ENCODE measurements at places on chromosomes 3 and 15.

GRCh38 chr3:58299839-58300516, 6.1 kb upstream of the RPP14 start:
- no peak for DNase-seq

GRCh38 chr3:99568663-99569335, 69.6 kb upstream of the COL8A1 start:
- DNase-seq, result no peak

DNA sequence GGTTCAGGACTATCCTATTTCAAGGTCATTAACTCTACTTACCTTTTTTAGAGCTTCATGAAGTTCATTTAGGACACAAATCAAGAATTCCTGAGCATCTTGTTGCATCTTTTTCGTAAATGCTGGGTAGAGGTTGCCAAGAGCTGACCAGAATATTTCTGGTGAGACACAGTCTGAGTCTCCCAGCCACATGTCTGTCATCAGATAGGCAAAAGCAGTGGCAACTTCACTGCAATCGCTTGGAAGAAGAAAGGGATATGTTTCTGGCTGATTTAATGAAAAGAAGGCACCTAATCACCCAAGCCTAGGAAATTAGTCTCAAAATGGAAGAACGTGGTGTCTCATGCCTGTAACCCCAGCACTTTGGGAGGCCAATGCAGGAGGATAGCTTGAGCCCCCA, 2.9 kb downstream of the USP50 start:
- no peak for DNase-seq

DNA sequence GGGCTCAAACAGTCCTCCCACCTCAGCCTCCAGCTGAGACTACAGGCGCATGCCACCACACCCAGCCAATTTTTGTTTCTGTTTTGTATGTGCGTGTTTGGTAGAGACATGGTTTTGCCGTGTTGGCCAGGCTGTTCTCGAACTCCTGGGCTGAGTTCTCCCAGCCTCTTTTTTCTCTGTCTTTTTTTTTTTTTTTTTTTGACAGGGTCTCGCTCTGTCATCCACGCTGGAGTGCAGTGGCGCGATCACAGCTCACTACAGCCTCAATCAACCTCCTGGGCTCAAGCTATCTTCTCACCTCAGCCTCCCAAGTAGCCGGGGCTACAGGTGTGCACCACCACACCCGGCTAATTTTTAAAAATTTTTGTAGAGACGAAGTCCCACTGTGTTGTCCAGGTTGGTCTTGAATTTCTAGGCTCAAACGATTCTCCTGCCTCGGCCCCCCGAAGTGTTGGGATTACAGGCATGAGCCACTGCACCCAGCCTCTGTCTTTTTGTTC, 867 bp upstream of the DCAF1 start:
- DNase-seq, result no peak

DNA sequence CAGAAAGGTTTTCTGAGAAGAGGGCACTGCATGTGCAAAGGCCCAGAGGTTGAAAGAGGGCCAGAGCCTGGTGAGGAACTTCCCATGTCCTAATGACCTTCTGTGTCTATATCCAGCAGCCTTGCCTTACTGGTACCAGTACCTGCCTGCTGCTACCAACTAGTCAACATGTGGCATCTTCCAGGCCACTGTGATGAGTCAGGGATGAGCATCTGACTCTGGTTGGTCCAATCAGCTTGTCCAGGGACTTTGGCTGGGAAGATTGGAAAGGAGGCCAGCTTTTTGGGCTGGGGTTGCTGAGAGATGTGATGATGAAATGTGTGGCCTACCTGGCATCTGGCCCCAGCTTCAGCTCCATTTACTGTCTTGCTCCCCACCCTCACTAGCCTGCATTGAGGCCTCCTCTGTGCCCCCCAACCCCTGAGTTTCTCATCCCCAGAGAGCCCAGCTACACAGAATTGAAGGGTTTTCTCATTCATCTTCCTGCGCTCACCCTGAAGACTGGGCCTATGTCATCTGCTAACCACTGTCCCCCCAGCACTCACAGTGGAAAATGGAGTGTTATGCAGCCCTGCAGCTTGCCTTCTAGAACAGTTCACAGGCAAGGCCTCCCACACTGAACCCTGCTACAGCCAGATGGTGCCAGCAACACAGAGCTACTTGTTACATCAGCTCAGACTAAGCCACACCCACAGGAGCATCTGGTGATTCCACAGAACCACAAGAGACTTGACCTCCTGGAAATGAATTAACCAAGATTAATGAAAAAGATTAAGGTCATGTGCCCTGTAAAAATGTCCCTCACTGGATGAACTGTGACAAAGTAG, 1.3 kb upstream of the TWF2 start:
- DNase-seq, result no peak

- no peak for DNase-seq
These were observed 57.1 kb upstream of the RPL32 start for GRCh38 chr3:12898290-12898964.

GRCh38 chr15:94231723-94232468, 535 bp downstream of the MCTP2 start:
- no peak for DNase-seq

DNA sequence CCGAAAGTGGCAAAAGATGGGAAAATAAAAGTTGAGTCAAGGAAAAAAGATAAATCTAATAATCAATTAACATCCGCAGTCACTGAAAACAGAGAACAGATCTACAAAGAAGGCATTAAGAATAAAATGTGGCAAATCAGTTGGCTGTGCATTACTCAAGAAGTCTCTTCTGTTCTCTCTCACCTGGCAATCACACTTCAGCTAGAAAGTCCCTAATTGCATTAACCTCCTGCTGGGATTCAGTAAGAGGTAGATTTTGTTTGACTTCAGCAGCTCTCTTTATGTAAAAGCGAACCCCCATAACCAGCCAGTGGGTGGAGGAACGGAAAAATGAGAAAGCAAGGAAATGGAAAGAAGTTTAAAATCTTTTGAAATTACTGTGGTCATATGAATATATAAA, 94.7 kb upstream of the PLXND1 start:
- DNase-seq, result no peak

- DNase-seq, result no peak
These were observed 46.4 kb downstream of the MORC1 start for GRCh38 chr3:109071350-109072142.

DNA sequence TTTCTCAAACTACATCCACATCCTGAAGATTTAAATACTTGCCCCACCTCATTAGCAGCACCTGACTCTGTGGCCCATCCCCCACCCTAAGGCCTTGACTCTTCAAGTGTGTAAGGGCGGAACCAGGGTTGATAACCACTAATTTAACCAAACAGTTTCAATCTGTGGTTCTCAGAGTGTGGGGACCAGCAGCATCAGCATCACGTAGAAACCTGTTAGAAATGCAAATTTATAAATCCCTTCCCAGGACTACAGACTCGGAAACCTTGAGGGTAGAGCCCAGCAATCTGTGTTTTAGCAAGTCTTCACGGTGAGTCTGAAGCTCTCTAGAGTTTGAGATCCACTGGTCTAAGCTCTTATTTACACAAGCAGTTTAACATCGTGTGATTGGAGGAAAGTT, 12.4 kb downstream of the GNB4 start:
- DNase-seq, result no peak

- DNase-seq, result no peak
These were observed 51.6 kb upstream of the SRGAP3 start for GRCh38 chr3:9301091-9301490.

DNA sequence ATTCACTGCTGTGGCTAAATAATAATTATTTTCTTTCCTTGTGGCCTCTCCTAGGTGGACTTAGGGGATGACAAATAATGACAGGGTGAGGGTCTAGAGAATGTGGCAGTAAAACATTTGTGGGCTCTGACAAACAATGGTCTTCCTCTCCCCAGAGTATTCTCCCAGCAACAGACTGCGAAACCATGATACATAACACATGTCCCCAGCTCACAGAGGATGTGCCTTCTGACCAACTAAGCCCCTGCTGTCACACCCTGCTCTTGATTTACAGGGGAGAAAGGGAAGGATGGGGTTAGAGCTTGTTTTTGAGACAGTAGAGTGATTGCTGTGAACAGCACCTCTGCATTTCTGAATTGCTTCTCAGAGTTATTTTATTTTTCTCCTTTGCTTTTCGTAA, 116.6 kb upstream of the CTDSPL start:
- no peak for DNase-seq

DNA sequence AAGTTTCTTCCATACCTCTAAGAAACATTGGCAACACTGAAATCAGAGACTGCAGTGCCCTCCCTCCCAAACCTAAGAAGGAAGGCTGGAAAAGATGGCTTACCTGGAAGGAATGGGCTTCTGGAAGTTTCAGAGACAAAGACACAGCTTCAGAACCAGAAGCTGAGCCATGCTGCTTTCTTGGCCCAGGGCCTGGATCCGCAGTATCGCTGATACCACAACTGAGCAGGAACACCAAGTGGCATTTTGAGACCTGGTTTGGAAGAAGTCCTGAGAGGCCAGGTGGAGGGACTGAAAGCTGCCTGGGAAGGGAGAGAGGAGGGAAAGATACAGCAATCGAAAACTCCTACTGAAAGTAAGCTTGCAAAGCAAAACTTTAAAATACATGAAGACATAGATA, 19.8 kb downstream of the GPR160 start:
- no peak for DNase-seq

DNA sequence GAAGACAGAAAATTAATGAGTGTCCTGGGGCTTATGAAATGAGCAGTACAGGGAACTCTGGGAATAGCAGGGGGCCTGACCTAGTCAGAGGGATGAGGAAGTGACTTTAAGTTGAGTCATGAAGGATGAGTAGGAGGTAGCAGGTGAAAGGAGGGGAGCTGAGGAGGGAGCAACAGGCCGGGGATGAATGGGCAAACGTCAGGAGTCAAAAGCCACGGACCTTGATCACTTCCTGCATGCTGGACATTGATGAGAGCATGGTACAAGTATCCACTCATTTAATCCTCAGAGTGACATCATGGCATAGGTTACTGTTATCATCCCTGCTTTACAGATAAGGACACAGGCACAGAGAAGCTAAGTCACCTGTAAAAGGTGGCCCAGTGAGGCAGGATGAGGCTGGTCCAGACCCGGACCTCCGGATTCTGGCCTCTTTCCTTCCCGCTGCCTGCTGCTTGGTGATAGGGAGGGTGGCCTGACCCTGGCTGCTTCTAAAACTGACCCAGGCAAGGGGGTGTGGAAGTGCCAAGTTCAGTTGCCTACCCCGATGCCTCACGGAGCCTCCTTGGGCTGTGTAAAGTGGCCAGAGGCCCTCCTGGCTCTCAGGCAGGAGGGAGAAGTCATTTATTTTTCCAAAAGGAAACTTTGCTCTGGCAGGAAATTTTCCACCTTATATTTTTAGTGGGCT, 7.6 kb downstream of the CORO2B start:
- no peak for DNase-seq

GRCh38 chr15:73142802-73143762, 90.8 kb downstream of the NEO1 start:
- no peak for DNase-seq

- DNase-seq, result no peak
These were observed 456.7 kb upstream of the THBS1 start for GRCh38 chr15:39124155-39124552.

GRCh38 chr15:83653639-83654378, at the start of gene ADAMTSL3:
Gene ADAMTSL3 (plus strand): TSS chr15:83654123. CDS start chr15:83655762, 1,639 bp downstream.
- no peak for DNase-seq

DNA sequence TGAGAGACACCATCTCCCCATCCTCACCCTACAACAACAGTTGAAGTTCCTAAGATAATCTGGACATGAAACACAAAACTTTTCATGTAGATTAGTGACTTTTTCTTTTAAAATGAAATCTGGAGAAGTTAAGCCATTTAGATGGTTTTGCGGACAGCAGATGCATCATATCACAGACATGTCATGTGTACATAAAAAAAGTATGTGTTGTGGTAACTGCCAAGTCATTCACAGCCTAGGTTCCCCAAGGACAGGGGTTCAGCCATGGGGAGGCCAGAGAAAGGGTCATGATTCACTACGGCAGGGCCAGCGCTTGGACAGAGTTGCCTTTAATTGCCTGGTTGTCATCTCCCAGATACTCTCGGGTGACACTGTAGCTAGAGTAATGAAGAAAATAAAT, 163.2 kb downstream of the PDZRN3 start:
- no peak for DNase-seq

- no peak for DNase-seq
These were observed 2.8 kb downstream of the MDFIC2 start for GRCh38 chr3:70309591-70309990.

DNA sequence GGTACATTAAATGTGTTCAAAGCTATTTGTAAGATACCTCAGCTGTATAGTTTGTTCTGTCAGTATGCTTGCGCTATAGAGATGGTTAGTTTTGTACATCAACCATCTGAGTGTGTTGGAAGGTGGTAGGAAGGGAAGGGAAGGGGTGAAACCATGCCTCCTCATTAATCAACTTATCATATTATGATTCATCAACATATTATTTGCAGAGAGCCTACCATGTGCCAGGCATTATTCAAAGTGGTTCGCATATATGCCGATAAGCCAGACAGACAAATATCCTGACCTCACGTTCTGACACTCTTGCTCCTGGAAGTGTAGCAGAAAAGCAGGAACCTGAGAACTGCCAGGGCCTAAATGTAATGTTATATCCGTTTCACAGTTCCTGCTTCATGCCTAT, 248.1 kb upstream of the NR2E3 start:
- no peak for DNase-seq

GRCh38 chr3:133872161-133872560, 23.5 kb downstream of the RAB6B start:
- DNase-seq, result no peak

- DNase-seq, result no peak
These were observed 30.1 kb downstream of the CCDC12 start for GRCh38 chr3:46946416-46946815.

- DNase-seq, result no peak
These were observed at the start of gene PARP15 for GRCh38 chr3:122577409-122578031. Gene PARP15 (plus strand): TSS chr3:122577650. CDS start chr3:122577668, 18 bp downstream.

DNA sequence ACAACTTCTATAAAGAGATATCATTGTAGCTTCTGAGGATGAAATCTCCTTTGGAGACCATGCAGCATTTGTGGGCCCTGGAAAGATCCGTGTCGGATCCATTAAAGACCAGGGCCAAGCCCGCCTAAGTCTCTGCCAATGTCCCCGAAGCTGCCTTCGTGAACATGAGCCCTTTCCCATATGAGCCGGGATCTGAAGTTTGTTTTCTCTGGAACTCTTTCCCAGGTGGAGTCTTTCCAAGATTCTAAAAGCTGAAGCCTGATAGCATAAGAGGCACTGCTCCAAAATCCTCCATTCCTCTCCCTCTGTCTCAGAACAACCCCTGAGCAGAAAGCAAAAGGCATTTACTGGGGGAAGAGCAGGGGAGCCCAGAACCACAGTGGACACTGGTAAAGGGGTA, 274.6 kb downstream of the NTRK3 start:
- no peak for DNase-seq

GRCh38 chr15:90665288-90666134, 51.6 kb upstream of the BLM start:
- DNase-seq, result no peak

DNA sequence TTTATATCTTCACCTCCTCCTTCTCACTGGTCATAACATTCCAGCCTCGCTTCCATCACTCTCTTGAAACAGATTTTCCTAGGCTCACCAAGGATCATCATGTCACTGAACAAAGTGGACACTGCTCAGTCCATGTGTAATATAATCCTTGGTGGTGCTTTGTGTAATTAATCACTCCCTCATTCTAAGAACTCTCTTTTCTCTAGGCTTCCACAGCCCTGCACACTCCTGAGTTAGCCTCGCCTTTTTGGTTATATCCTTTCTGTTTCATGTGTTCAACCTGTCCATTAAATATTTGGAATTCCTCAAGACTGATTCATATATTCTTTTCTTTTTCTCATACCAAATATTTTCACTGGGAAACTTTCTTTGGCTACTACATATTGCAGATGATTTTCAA, 440.8 kb downstream of the PYDC2 start:
- no peak for DNase-seq

GRCh38 chr3:71050166-71050537, 533.4 kb downstream of the FOXP1 start:
- DNase-seq, result no peak

GRCh38 chr15:64247535-64247905, 84.7 kb upstream of the PPIB start:
- no peak for DNase-seq
